ENCODE measurements at places on chromosomes 12 and 14. TPM values are rescaled to one million over a fixed set of nuclear protein-coding genes. Genes with fewer than 3 reads are reported as not detected.

LUM gene
- 82.2 TPM for total RNA-seq

- no peak overlapping the region for H3K27ac ChIP-seq
- H3K4me3 ChIP-seq, result no peak overlapping the region
- H3K27me3 ChIP-seq, result no peaks in the 10 kb centered on the region
- peaks cover 9% of the 10 kb centered on the region for H3K4me1 ChIP-seq
- no peak for DNase-seq
- H3K36me3 ChIP-seq, result peaks cover 6% of the 10 kb centered on the region
Measured at GRCh38 chr12:111747333-111747732, 19.4 kb upstream of the ALDH2 start.

DNA sequence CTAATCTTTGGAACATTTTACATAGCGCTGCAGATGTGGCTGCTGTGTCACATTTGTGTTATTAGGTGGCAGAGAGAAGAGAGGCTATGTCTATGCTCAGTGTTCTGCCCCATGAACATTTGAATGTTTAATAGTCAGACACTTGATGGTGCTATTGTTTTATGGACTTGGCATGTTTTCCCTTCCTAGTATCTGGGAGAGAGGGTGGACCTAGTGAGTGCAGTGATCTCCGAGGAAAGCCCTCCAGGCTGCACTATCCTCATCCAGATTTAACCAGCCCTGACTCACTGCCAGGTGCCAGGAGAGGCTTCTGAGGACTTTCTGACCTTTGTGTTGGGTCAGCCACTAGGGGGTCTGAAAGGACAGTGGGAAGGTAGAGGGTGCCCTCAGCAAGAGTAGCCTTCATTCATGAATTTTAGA lies 24.3 kb downstream of the ZFC3H1 start:
- no peaks in the 10 kb centered on the region for H3K4me1 ChIP-seq
- H3K27me3 ChIP-seq, result no peaks in the 10 kb centered on the region
- peaks cover 75% of the 10 kb centered on the region for H3K36me3 ChIP-seq
- H3K27ac ChIP-seq, result no peak overlapping the region
- H3K4me3 ChIP-seq, result no peak overlapping the region
- no peak for DNase-seq

FGF23 gene
- total RNA-seq, result not detected

- H3K27ac ChIP-seq, result no peak overlapping the region
- no peaks in the 10 kb centered on the region for H3K4me1 ChIP-seq
- no peaks in the 10 kb centered on the region for H3K27me3 ChIP-seq
- H3K4me3 ChIP-seq, result no peak overlapping the region
- DNase-seq, result no peak
- no peaks in the 10 kb centered on the region for H3K36me3 ChIP-seq
Measured at GRCh38 chr12:31342286-31342685, 16.3 kb upstream of the SINHCAF start.

SLC4A8 gene
- total RNA-seq, result 1.7 TPM

TGFB3 gene
- 28.8 TPM for total RNA-seq

AICDA gene
- total RNA-seq, result not detected

DNA sequence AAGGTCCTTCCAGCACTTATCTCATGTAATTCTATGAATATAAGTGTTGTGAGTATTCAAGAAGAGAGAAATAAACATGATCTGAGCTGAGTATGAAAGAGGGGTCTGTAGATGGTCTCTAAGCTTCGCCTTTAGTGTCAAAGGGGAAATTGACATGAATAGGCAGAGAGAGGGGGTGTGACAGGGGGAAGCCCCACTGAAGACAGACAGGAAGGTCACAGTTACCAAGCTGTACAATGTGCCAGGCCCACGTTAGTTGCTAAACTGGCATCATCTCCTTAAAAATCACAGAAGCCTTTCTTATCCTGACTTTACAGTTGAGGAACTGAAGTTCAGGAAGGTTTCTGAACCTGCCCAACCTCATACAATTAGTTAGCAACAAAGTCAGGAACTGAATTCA lies 7.6 kb downstream of the ARHGEF40 start:
- no peak overlapping the region for H3K27ac ChIP-seq
- peaks cover 93% of the 10 kb centered on the region for H3K36me3 ChIP-seq
- no peaks in the 10 kb centered on the region for H3K27me3 ChIP-seq
- no peak overlapping the region for H3K4me3 ChIP-seq
- no peak for DNase-seq

SAMD15 gene
- total RNA-seq, result 0.42 TPM

DNA sequence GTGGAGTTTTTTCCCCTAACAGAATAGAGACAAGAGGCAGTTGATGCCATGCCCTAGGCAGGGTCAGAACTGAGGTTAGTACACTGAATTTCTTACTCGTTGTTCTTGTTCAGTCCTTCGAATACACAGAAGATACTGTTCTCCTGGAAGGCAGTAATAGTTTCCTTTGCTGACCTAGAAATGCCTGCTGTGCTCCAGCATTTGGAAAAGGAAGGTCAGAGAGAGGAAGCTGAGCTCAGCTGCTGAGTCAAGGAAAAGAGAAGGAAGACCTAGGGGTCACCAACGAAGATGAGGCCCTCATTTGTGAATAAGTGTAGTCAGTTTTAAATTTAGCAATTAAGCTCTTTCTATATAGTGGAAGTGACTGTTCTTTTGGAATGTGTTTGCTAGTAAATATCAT lies 100.1 kb downstream of the CRADD start:
- peak overlapping the region; percentile 77 for H3K27ac ChIP-seq
- no peak overlapping the region for H3K4me3 ChIP-seq
- H3K36me3 ChIP-seq, result no peaks in the 10 kb centered on the region
- H3K4me1 ChIP-seq, result peaks cover 44% of the 10 kb centered on the region
- no peaks in the 10 kb centered on the region for H3K27me3 ChIP-seq

DNA sequence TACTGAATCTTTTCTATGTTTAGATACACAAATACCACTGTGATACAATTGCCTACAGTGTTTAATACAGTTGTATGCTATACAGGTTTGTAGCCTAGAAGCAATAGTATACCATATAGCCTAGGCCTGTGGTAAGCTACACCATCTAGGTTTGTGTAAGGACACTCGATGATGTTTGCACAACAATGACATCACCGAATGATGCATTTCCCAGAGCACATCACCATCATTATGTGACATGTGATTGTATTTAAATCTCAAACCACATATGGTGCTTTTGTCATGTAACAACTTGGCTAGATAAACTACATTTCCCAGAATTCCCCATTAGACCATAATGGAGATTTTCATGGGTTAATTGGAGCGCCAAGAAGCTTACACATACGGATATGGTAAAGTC lies 128.4 kb upstream of the CPNE8 start:
- H3K4me1 ChIP-seq, result no peaks in the 10 kb centered on the region
- no peaks in the 10 kb centered on the region for H3K36me3 ChIP-seq
- H3K27me3 ChIP-seq, result no peaks in the 10 kb centered on the region
- DNase-seq, result no peak

NKX2-1 gene
- 0.45 TPM for total RNA-seq

IL31 gene
- not detected for total RNA-seq

GRCh38 chr14:59154373-59154772 lies 34.1 kb upstream of the DAAM1 start:
- no peaks in the 10 kb centered on the region for H3K4me1 ChIP-seq
- no peaks in the 10 kb centered on the region for H3K27me3 ChIP-seq
- no peak for DNase-seq
- no peaks in the 10 kb centered on the region for H3K36me3 ChIP-seq
- H3K27ac ChIP-seq, result no peak overlapping the region

ANO4 gene
- not detected for total RNA-seq

DNA sequence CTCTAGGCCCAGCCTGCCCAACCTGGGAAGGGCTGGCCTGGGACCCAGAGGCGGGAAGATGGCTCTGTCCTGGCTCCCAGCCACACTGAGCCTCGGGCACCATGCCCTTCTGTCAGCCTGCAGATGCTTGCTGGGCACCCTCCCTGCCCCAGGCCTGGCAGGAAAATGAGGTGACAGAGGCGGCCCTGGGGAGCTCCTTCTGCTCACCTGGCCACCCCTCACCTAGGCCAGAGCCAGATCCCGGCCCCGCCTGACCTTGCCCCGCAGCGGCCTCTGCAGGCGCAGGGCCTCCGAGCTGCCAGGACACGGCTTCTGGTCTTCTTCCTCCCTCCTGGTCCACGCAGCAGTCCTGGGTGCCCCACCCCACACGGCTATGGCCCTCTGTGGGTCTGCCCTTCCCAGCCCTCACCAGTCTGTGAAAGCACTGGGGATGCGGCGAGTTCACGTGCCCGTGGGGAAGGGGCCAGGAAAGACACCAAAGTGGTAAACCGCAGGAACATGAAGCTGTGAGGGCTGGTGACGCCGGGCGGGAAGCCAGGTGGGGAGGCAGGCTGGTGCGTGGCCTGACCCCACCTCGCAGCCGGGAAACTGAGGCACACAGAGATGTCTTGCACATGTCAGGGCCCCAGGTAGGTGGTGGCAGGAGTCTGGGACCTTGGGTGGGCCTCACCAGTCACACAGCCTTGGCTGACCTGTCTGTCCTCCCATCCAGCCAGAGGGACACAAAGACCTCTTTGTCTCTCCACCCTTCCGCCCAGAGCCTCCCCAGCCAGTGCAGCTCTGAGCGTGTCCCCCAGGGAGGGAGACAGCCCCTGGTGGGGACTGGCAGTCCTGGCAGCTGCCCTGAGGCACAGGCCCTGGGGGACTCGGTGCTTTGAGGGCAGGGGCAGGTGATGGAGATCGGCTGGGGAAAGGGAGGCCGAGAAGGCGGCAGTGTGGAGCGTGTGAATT lies 12.8 kb downstream of the BAG5 start:
- H3K27ac ChIP-seq, result peak overlapping the region; percentile 98
- no peaks in the 10 kb centered on the region for H3K27me3 ChIP-seq
- peaks cover under 1% of the 10 kb centered on the region for H3K36me3 ChIP-seq
- H3K4me3 ChIP-seq, result peak overlapping the region; percentile 60

DNA sequence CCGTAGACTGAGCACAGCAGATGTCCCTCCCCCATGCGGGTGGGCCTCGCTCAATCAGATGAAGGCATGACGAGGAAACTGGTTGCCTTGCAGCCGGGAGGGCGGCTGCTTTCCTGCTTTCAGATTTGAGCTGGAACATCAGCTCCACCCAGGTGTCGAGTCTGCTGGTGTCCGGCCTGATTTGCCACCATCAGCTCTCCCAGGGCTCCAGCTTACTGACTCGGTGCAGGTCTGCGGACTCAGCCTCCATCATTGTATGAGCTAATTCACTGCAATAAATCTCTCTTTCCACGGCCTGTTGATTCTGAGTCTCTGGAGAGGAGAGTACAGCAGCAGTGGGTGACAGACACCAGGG lies 156.2 kb downstream of the KIF26A start:
- no peaks in the 10 kb centered on the region for H3K27me3 ChIP-seq
- no peak overlapping the region for H3K27ac ChIP-seq
- no peaks in the 10 kb centered on the region for H3K36me3 ChIP-seq
- no peak for DNase-seq

DNA sequence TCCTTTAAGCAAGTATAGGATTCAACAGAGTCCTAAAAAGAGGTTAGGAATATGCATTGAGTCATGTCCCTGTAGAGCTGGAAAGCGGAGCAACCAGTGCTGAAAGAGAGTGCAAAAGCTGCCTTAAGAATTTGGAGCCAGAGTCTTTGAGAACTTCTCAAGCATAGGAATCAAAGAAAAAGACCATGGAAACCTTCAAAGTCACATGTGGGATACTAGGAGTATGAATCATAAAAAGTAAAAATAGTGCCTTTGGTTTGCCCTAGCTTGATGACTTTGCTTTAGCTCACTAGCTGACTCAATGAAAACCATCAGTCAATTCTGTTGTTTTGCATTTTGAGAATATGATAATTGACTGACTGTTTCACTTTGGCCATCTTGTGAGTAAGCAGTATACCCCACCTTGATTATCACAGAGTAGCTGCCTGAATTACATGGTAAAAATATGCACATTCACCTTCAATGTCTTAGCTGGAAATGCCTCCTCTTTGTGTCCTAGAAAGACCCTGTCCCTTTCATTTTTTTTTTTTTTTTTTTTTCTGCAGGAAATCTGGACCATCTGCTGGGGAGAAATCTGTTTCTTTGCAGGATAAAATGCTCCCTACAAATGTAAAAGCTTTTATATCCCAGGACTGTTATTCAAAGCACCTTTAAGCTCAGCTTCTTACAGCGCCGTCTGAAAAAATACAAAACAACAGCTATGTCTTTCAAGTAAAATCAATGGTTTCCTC lies 248.6 kb upstream of the KRR1 start:
- H3K27me3 ChIP-seq, result no peaks in the 10 kb centered on the region
- no peak overlapping the region for H3K4me3 ChIP-seq
- no peaks in the 10 kb centered on the region for H3K36me3 ChIP-seq
- DNase-seq, result no peak
- no peak overlapping the region for H3K27ac ChIP-seq

FAM186B gene
- total RNA-seq, result 0.26 TPM

GRCh38 chr12:104049278-104049902 lies 597 bp downstream of the GLT8D2 start:
- peak overlapping the region; percentile 84 for H3K27ac ChIP-seq
- H3K4me1 ChIP-seq, result peaks cover 57% of the 10 kb centered on the region
- H3K4me3 ChIP-seq, result peak overlapping the region; percentile 72
- H3K36me3 ChIP-seq, result no peaks in the 10 kb centered on the region

- no peaks in the 10 kb centered on the region for H3K36me3 ChIP-seq
- H3K27me3 ChIP-seq, result no peaks in the 10 kb centered on the region
- no peaks in the 10 kb centered on the region for H3K4me1 ChIP-seq
- H3K27ac ChIP-seq, result no peak overlapping the region
- H3K4me3 ChIP-seq, result no peak overlapping the region
- DNase-seq, result no peak
Measured at GRCh38 chr12:76757694-76758093, 6.2 kb upstream of the ZDHHC17 start.

ARHGAP9 gene
- 6.0 TPM for total RNA-seq

ENO2 gene
- total RNA-seq, result 39.7 TPM

CLEC2A gene
- total RNA-seq, result not detected

WNT1 gene
- total RNA-seq, result not detected

CLEC4C gene
- not detected for total RNA-seq

PDE3A gene
- total RNA-seq, result 155 TPM

GRCh38 chr12:65269603-65270002 lies 8.9 kb upstream of the MSRB3 start:
- H3K27ac ChIP-seq, result no peak overlapping the region
- H3K36me3 ChIP-seq, result no peaks in the 10 kb centered on the region
- no peaks in the 10 kb centered on the region for H3K4me1 ChIP-seq

RNASE4 gene
- 82.0 TPM for total RNA-seq

DNA sequence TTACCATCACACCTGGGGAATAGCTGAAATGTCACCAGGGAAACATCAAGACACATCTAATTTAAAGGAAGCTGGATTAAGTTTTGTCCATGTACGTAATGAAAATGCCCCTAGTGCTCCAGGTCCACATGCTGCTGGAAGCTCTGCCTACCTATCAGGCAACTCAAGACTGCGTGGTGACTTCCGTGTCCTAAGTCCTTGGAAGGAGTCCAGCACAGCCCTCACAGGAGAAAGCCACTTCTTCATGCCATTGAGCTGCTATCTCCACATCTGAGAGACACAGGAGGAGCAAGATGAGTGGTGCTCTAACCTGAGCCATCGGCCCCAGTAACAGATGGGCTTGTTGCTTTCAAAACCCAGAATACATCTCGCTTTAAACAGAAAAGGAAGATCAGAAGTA lies 316.4 kb downstream of the DPF3 start:
- H3K4me1 ChIP-seq, result peaks cover 8% of the 10 kb centered on the region
- H3K27me3 ChIP-seq, result no peaks in the 10 kb centered on the region
- H3K27ac ChIP-seq, result no peak overlapping the region
- H3K36me3 ChIP-seq, result no peaks in the 10 kb centered on the region

GRCh38 chr12:22256605-22257004 lies 77.9 kb downstream of the ST8SIA1 start:
- H3K27me3 ChIP-seq, result no peaks in the 10 kb centered on the region
- H3K4me3 ChIP-seq, result peak overlapping the region; percentile 27
- peaks cover 28% of the 10 kb centered on the region for H3K4me1 ChIP-seq
- no peaks in the 10 kb centered on the region for H3K36me3 ChIP-seq

TCL1B gene
- total RNA-seq, result not detected

SNX6 gene
- 88.0 TPM for total RNA-seq
